ENCODE measurements at places on chromosomes 12 and 14.

DNA sequence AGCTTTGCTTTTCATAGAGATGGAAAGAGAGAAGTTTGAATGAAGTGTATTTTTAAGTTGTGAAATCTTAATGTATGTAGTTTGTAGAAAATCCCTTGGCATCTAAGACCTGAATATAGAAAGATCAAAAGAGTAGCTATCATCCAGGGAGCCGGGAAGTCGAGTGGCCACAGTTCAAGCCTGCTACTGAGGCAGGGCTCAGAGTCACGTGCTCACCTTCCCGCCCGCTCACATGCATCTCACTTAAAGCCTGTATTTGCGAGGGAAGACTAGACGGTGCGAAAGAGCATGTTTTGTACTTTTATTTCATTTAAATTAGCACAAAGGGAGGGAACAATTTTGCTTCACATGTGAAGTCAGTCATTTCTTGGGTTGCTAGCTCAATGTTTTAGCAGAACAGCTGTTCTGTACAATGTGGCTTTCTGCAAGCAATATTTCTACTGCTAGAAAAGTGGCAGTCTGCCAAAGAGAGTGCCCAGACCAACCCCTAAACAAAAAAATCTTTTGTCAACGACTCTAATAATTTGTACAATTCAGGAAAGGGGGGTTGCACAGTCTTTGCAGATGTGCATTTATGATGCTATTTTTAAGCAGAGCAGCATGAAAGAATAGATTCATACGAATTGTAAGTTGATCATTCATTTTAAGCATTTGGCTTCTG lies 290.7 kb downstream of the NPAS3 start:
- DNase-seq, result no peak

- DNase-seq, result no peak
Measured at GRCh38 chr12:95202691-95203486, 14.4 kb downstream of the FGD6 start.

DNA sequence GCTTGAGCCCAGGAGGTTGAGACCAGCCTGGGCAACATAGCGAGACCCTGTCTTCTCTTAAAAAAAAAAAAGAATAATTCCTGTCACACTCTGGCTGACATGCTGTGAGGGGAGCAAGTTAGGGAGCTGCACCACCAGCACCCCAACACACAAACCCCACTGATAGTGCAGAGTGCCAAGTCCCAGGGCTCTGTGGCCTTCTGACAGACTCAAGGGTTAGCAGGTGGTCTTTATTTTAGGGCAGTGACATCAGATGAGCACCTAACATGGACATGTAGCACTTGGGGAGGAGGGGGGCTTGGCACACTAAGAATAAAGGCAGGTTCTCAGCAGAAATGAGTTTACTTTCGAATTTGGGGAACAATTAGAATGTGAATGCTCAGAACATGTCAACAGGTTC lies 6.8 kb downstream of the USP5 start:
- no peak for DNase-seq

GRCh38 chr12:124543590-124544310 lies 23.7 kb downstream of the NCOR2 start:
- DNase-seq, result no peak

DNA sequence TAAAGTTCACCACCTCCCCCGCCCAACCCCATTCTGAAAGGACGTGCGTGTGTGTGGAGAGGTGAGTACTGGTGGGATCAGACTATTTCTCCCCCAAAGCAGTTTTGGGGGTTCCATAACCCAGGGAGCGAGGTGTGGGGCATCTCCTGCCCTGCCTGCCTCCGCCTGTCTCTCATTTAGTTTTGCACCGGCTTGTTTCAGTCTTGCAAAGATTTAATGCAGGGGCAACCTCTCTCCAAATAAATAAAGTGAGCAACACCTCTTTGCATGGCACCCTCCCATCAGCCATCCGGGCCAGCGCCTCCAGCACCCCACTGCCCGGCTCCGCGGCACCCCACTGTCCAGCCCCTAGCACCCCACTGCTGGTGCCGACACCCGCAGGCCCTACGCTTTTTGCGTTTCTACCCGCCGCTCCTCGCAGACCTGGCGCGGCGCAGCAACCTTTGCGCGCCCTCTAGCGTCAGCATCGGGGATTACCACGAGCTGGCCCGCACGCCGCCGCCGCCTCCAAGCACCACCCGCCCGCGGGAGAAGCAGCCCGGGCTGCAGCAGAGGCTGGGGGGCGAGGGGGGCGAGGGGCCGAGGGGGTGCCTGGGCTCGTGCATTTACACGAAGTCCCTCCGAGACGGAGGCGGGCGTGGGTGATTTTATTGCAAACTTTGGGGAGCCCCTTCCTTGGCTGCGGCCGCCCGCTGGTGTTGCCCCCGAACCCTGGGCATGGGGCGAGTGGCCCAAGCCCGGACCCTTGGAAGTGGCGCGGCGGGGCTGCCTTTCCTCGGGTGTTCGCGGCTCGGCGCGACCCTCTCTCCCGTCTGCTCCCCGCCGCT lies 55.8 kb upstream of the VRK1 start:
- peak; percentile 76 for DNase-seq

Measured in Right ventricle myocardium superior (tissue), 1 donor.